ENCODE measurements at places on chromosomes 6 and 20.

DNA sequence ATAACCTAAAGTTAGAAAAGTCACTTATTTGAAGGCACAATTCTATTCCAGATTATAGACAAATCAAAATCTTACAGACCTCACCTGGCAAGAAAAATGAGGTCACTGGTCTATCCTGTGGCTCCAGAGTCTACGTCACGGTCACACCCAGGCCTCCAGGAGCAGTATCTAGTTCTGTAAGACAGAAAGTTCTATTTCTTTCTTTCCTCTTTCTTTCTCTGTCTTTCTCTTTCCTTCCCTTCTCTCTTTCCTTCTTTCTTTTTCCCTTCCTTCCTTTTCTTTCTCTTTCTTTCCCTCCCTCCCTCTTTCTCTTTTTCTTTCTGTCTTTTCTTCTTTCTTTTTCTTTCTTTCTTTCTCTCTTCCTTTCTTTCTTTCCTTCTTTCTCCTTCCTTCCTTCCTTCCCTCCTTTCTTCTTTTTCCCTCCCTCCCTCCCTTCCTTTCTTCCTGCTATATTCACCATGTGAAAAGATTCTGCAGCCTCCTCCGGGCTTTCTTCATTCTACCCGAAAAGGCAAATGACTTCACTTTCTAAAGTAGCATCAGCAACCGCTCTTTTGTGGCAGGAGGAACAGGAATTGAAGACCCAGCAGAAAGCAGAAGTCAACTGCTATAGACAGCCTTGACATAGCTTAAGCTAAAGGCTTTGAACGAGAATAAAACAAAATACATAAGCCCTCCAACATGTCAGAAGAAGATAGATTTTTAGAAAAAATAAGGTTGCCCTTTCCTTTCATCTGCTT, 83.9 kb upstream of the SIRPG start:
- no peaks in the 10 kb centered on the region for H3K4me1 ChIP-seq
- no peak overlapping the region for H3K27ac ChIP-seq
- peaks cover 23% of the 10 kb centered on the region for H3K27me3 ChIP-seq
- no peak for DNase-seq

DNA sequence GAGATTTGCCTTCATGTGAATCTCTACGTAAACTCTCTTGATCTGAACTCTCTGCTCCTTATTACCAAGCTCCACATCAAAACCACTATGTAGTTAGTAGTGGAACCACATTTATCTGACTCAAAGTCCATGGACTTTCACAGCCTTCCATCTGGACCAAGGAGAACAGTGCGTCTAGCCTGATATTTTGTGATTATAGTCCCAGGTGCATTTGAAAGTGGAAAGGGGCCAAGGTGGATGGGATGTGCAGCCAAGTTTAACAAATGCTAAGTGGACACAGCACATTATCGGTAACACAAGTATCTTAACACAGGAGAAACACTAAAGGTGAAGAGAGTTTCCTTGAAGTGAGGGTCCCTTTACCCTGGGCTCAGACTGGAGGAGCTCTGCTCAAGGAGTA, 281.2 kb upstream of the SGK1 start:
- H3K27me3 ChIP-seq: peaks cover 3% of the 10 kb centered on the region
- peaks cover 8% of the 10 kb centered on the region for H3K4me1 ChIP-seq
- no peak for DNase-seq

- no peak for DNase-seq
- H3K4me1 ChIP-seq: no peaks in the 10 kb centered on the region
Measured at GRCh38 chr6:93496548-93496947, 77.2 kb upstream of the EPHA7 start.

DNA sequence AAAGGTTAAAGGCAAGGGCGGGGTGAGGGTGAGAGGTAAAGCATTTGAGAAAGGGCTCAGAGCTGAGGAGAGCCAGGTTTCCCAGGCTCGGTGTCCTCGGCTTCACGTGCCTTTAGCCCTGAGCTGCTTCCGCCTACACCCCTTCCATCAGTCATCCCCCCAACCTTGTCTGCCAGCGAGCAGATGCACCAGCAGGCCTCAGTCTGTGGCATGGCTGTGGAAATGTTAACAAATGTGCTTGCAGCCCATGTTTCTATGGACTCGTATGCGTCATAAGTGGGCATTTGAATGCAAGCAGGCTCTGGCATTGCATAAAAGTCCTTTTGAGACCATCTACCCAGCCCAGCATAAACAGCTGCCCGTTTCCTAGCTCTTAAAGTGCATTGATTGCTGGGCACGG, 88.8 kb downstream of the SYNJ2 start:
- peaks cover 60% of the 10 kb centered on the region for H3K4me1 ChIP-seq
- H3K4me3 ChIP-seq: no peak overlapping the region
- H3K36me3 ChIP-seq: peaks cover 58% of the 10 kb centered on the region
- no peak overlapping the region for H3K27ac ChIP-seq
- no peak for DNase-seq

- H3K4me3 ChIP-seq: no peak overlapping the region
- H3K27me3 ChIP-seq: peaks cover 2% of the 10 kb centered on the region
- H3K36me3 ChIP-seq: no peaks in the 10 kb centered on the region
- H3K27ac ChIP-seq: no peak overlapping the region
Measured at GRCh38 chr20:8400486-8400885, 268.4 kb downstream of the PLCB1 start.

DNA sequence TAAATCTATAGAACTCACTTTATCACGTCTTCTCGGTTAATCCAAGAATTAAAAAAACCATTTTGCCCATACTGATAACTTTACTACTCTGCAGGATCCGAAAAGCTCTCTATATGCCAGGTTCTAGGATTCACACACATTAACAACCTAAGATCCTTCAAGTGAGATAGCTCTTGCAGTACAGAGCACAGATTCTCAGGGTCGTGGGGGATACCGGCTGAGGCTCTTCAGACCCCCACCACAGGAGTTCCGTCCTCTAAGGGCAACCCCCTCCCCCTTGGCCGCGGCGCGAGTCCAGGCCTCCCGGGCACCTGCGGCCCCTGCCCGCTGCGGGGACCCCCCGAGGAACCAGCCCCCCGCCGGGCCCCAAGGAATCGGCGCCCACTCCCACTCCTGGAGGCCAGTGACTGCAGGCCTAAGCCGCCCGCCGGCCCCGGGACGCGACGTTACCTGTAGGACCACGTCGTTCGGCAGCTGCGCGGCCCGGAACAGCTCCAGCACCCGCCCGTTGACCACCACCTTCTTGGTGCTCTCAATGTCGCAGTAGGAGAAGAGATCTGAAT, 892 bp downstream of the REPS1 start:
- peak overlapping the region; percentile 87 for H3K4me3 ChIP-seq
- DNase-seq: no peak
- no peaks in the 10 kb centered on the region for H3K27me3 ChIP-seq
- no peaks in the 10 kb centered on the region for H3K36me3 ChIP-seq

GRCh38 chr6:149342525-149342924, 25.0 kb downstream of the TAB2 start:
- H3K36me3 ChIP-seq: peaks cover 39% of the 10 kb centered on the region
- peak overlapping the region; percentile 59 for H3K4me3 ChIP-seq
- peak overlapping the region; percentile 83 for H3K27ac ChIP-seq
- H3K27me3 ChIP-seq: no peaks in the 10 kb centered on the region

- H3K27ac ChIP-seq: no peak overlapping the region
- H3K27me3 ChIP-seq: no peaks in the 10 kb centered on the region
- H3K36me3 ChIP-seq: peaks cover 8% of the 10 kb centered on the region
- H3K4me3 ChIP-seq: no peak overlapping the region
Measured at GRCh38 chr20:47561180-47561579, 59.5 kb downstream of the NCOA3 start.

- peaks cover 6% of the 10 kb centered on the region for H3K27me3 ChIP-seq
- H3K4me3 ChIP-seq: no peak overlapping the region
- H3K4me1 ChIP-seq: peaks cover 4% of the 10 kb centered on the region
- H3K36me3 ChIP-seq: peaks cover 7% of the 10 kb centered on the region
- no peak overlapping the region for H3K27ac ChIP-seq
Measured at GRCh38 chr6:26483727-26484126, 16.4 kb upstream of the BTN1A1 start.

- no peak overlapping the region for H3K4me3 ChIP-seq
- H3K27ac ChIP-seq: no peak overlapping the region
- peaks cover 5% of the 10 kb centered on the region for H3K4me1 ChIP-seq
- peaks cover 8% of the 10 kb centered on the region for H3K27me3 ChIP-seq
Measured at GRCh38 chr20:20837574-20838021, 125.2 kb upstream of the RALGAPA2 start.

DNA sequence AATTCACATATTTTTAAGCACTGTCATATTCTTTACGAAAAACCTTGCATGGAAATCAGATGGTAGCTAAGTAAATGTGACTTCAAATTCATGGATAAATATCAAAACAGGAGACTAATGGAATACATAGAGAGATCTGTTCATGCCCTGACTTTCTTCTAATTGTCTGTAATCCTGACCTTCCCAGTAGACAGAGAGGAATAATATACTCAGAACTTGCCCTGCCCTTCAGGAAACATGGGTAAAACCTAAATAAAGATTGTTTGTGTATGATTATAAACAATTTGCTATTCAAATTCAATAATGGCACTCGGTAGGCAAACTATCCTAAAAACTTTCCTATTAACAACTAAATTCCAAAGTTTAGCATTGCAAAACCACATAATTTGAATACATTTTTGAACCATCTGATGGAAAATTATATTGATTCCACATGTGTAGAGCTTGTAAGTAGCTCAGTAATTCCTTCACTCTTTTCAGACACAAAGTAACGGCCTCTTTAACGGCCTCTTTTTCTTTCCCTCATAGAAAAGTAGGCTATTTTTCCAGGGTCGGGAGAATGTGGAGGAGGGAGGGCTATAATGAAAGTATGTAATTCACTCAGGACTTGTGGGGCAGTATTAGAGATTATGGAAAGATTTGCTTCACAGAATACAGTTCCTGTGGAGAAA, 227.6 kb downstream of the ALDH8A1 start:
- no peaks in the 10 kb centered on the region for H3K36me3 ChIP-seq
- no peak for DNase-seq
- no peak overlapping the region for H3K27ac ChIP-seq
- no peak overlapping the region for H3K4me3 ChIP-seq
- peaks cover 28% of the 10 kb centered on the region for H3K27me3 ChIP-seq

DNA sequence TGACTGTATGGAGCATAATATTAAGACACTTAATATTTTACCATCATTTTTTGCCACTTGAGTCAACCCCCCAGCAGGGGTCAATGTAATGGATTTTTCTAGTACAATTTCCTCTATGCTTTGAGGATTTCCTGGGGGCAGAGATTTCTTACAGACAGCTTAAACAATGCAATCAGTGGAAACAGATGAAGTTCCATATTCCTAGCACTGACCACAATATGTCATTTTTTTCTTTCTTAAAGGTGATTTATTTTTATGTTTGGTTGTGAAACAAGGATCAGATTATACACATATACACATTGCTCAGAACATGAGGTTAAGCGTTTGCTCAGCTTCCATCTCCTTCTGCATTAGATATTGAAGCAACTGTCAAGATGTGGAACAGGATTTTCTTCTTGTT, 82.0 kb upstream of the ID4 start:
- H3K27ac ChIP-seq: no peak overlapping the region
- H3K27me3 ChIP-seq: no peaks in the 10 kb centered on the region
- H3K4me3 ChIP-seq: no peak overlapping the region
- H3K36me3 ChIP-seq: no peaks in the 10 kb centered on the region
- no peaks in the 10 kb centered on the region for H3K4me1 ChIP-seq

DNA sequence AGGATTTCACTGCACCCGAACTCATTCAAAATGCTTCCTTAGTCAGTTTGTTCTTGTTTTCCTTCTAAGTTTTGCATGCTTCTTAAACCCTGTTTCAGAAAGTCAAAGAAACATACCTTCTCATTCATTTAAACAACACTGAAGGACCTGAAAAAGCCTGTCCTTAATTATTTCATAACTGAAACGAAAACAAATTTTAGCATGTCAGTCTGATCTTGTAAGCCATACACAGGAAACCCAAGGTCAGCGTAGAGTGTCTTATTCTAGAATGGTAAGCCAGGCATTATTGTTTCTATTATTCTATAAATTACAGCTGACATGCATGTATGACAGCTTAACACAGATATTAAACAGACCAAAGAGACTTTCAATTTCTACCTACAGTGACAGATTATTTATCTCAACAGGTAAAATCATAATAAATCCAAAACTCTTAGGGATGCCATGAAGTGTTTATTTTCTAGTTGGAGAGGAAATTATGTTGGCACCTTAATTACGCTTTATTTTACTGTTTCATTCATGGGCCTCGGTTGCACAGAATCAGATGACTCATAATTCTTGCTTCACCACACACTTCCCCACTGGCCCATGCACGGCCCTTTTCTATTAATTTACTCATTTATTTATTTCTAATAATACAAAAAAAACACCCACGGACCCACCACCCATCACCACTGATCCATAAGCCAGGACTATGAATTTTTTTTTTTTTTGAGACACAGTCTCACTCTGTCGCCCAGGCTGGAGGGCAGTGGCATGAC, 39.3 kb upstream of the DUSP22 start:
- no peak for DNase-seq
- H3K36me3 ChIP-seq: peaks cover 3% of the 10 kb centered on the region
- peaks cover 49% of the 10 kb centered on the region for H3K4me1 ChIP-seq

- peaks cover 44% of the 10 kb centered on the region for H3K4me1 ChIP-seq
- H3K36me3 ChIP-seq: peaks cover 18% of the 10 kb centered on the region
- no peak overlapping the region for H3K27ac ChIP-seq
- DNase-seq: no peak
- H3K4me3 ChIP-seq: no peak overlapping the region
Measured at GRCh38 chr20:38095017-38095686, 61.6 kb downstream of the RPRD1B start.

- H3K27ac ChIP-seq: peak within 1 kb of the TSS; percentile 96
- H3K27me3 ChIP-seq: no peaks in the 10 kb centered on the region
- H3K4me1 ChIP-seq: peaks cover 72% of the 10 kb centered on the region
- H3K4me3 ChIP-seq: peak within 1 kb of the TSS; percentile 95
- H3K36me3 ChIP-seq: peaks cover 30% of the 10 kb centered on the region
- DNase-seq: no peak
Measured at GRCh38 chr6:33419580-33420490, at the start of gene SYNGAP1. Gene SYNGAP1, plus strand, starts transcription at chr6:33420065. Its CDS starts 200 bp downstream, at chr6:33420265.

GRCh38 chr6:156449569-156449968, 327.6 kb upstream of the ARID1B start:
- H3K27me3 ChIP-seq: peaks cover 2% of the 10 kb centered on the region
- no peaks in the 10 kb centered on the region for H3K4me1 ChIP-seq
- H3K36me3 ChIP-seq: no peaks in the 10 kb centered on the region
- H3K4me3 ChIP-seq: no peak overlapping the region
- H3K27ac ChIP-seq: no peak overlapping the region

DNA sequence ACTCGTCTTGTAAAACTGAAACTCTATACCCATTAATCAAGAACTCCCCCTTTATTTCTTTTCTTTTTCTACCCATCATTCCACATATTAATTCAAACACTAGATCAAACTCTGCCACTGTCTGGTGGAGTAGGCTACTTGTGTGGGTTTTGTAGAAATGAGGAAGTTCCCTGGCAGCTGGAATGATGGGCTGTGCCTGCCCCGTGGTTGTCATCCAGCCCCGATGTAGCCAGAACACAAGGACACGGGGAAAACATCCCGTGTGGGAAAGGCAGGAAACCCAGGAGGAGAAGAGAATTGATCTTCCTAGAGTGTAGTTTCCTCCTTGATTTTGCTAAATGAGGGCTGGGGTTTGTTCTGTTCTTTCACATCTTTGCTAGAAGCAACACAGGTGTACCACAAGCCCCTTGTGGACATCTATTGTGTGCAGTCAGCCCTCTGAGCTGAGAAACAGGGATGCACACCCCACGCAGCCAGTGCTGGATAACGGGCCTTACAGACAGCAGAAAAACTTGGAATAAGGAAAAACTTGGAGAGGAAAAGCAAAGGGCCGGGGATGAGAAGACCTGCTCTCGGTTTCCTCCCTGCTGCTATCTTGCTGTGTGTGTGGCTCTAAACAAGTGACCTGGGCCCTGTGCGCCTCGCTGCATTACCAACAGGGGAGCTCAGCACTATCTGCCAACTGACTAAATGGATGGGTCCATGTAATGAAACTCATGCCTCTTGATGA, 88.0 kb downstream of the SCML4 start:
- peaks cover 16% of the 10 kb centered on the region for H3K36me3 ChIP-seq
- peak overlapping the region; percentile 61 for H3K27ac ChIP-seq
- H3K4me3 ChIP-seq: peak overlapping the region; percentile 43
- DNase-seq: no peak
- H3K4me1 ChIP-seq: peaks cover 78% of the 10 kb centered on the region

Data from activated T-helper 1 cell treated with anti-CD3 and anti-CD28 coated beads, Interleukin-12 subunit alpha, Interleukin-12 subunit beta, Interleukin-2, Interleukin-4 antibody, amounts not matched to agents 30 ng/mL and 10 ng/mL and 1 ng/mL, durations not matched to agents 14 hours and 24 hours and 36 hours (primary cell).